Activated B cell treated with CpG ODN at 0.5 μM for 24 hours (primary cell): ENCODE measurements at places on chromosomes 3 and 15.
A peak's percentile ranks its signal among the peaks of the same experiment; 100 is the strongest.

DNA sequence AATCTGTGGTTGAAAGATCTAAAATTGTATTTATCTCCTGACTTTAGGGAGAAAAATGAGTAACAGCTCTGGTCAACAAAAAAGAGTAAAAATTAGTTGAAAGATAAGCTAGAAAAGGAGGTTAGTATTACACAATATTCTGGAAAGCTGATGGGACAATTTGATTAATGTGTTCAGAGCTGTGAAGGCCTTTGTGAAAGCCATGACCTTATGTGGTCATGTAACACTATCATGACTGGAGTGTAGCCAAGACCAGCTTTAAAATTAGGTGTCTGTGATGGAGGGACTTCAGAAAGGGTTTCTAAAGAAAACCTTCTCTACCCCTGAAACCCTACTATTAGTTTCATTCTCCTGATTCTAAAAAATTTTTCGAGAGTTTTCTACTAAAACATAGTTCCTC is 127.2 kb downstream of the NFKBIZ start:
- no peaks in the 10 kb centered on the region for H3K36me3 ChIP-seq
- H3K27ac ChIP-seq = no peak overlapping the region
- no peak for DNase-seq

DNA sequence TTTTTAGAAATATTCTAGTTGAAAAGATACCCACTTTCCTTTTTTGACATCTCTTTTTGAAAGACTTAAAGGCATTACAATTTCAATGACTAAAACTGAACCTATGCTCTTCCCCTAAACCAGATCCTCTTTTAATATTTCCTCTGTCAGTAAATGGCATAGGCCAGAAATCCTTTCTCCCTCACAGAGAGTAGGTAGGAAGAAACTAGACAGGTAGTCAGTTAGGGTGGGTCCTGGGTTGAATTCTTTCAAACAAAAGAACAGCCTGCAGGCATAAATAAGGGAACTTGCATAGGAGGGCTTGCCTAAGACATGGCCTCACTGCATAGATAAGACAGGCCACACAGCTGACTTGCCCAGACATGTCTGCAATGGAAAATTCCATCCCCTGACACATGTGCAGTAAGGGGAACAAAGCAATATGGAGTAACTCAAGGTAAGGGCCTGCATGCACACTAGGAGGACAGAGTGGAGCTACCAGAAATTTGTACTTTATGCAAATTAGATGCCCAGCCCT is 23.1 kb downstream of the PLSCR5 start:
- no peaks in the 10 kb centered on the region for H3K36me3 ChIP-seq
- H3K4me3 ChIP-seq = no peak overlapping the region
- no peaks in the 10 kb centered on the region for H3K27me3 ChIP-seq
- no peak overlapping the region for H3K27ac ChIP-seq
- no peak for DNase-seq

DNA sequence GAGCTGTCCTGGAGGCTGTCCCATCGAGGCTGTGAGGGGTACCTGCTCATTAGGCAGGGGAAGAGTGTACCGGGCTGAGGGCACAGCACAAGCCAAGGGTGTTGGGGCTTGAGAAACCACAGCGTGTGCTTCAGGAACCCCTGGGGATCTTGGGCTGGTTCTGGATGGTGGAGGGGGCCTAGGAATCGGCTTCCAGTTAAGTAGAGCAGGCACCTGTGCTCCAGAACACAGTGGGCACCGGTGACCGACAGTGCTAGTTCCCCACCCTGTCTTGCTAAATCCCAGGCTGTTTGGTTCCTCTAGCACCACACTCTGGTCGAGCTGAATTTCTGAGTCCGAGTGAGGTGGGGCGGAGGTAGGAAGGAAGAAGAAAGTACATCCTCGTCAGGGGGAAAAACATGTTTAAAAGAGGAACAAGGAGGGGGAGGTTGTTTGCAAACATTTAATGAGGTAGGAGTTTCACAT is 29.1 kb downstream of the SLC6A6 start:
- peak overlapping the region; percentile 94 for H3K27ac ChIP-seq
- peak; percentile 47 for DNase-seq
- H3K36me3 ChIP-seq = peaks cover 6% of the 10 kb centered on the region
- H3K27me3 ChIP-seq = no peaks in the 10 kb centered on the region

DNA sequence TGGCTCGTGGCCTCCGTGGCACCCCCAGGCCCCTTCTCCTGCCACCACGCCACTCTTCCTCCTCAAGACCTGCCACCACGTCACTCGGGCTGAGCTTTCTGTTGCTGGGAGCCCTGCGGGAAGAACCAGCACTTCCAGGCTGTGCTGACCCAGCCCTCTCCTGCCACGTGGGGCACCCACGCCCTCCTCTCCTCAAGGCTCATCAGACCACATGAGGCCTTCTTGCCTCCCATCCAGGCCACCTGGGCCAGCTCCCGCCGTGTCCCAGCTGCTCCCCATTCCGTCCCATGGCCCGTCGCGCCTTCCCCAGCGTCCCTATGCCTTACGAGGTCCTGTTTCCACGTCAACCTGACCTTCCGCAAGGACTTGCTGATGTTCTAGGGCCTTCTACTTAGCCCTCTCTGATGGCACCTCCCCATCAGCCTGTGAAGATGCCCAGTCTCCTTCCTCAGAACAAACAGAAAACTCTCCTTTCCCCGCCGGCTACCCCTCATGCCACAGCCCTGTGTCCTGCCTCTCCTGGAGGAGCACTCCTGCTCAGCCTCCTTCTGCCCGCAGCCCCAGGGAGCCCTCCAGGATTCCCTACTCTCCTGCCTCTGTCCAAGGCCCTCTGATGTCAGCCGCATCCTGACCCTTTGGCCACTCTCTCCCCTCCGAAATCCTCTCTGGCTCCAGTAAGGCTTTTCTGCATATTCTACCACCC is 71.1 kb upstream of the BLM start:
- H3K27ac ChIP-seq = no peak overlapping the region
- peaks cover 35% of the 10 kb centered on the region for H3K36me3 ChIP-seq
- H3K4me3 ChIP-seq = no peak overlapping the region
- H3K27me3 ChIP-seq = peaks cover 4% of the 10 kb centered on the region
- DNase-seq = no peak

DNA sequence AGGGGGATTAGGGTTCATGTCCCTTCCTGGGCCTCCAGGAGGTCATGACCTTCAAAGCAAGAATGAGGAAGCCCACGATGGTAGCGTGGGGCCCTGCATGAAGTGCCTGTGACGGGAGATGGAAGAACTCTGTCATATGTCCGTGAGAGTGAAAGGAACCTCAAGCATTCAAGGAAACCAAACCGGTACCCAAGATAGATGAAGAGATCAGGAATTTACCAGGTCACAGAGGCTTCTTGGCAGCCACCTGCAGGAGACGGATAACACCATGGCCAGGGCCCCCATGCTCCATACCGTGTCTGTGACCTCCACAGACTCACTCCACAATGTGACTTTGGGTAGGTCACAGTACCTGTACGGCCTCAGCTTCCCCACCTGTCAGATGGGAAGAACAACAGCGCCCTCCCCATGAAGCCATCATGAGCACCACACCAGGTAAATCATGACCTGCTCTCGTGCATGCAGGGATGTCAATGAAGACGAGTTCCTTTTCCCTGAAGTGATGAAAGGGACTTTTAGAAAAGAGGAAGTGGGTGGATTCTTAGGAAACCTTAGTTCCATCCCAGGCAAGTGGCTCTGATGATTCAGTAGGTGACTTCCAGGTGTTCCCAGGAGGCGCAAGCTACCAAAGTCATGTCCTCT is 23.3 kb upstream of the CYP11A1 start:
- peak overlapping the region; percentile 28 for H3K4me3 ChIP-seq
- no peak for DNase-seq
- H3K27ac ChIP-seq = peak overlapping the region; percentile 76
- H3K36me3 ChIP-seq = no peaks in the 10 kb centered on the region
- no peaks in the 10 kb centered on the region for H3K27me3 ChIP-seq

DNA sequence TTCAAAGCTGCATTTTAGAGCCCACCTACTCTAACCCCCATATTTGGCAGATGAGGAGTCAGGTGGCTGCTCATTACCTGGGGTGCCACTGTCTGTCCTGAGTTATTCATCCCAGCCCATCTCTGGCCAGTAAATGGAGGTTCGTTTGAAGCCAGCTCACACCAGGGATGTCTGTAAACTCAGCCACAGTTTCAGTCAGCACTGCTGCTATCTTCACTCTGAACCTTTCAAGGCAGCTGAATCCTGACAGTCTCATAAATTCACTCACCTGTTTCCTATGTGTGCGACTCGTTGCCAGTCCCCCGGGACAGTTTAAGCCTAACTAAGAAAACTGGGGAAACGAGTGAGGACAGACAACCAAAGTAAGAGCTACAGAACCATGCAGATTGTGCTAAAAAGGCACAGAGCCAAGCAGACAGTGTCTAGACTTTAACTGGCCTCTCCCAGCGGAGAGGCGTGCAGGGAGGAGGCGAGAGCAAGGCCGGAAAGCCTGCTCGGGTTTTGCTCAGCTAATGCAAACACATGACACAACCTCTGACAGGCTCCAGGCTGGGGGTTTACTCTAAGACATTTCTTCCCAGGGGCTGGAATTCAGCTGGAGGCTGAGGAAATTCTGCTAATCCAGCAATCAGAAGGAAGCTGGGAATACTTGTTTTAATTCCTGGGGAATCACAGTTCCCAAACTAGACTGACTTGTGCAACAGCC is 12.0 kb downstream of the FSTL1 start:
- H3K27ac ChIP-seq = no peak overlapping the region
- H3K27me3 ChIP-seq = peaks cover 6% of the 10 kb centered on the region
- no peaks in the 10 kb centered on the region for H3K36me3 ChIP-seq
- H3K4me3 ChIP-seq = no peak overlapping the region

- H3K4me1 ChIP-seq = no peaks in the 10 kb centered on the region
- no peak overlapping the region for H3K4me3 ChIP-seq
- H3K27ac ChIP-seq = no peak overlapping the region
- no peaks in the 10 kb centered on the region for H3K36me3 ChIP-seq
- no peak for DNase-seq
Observed at GRCh38 chr3:160921020-160921635, 165.1 kb downstream of the PPM1L start.

DNA sequence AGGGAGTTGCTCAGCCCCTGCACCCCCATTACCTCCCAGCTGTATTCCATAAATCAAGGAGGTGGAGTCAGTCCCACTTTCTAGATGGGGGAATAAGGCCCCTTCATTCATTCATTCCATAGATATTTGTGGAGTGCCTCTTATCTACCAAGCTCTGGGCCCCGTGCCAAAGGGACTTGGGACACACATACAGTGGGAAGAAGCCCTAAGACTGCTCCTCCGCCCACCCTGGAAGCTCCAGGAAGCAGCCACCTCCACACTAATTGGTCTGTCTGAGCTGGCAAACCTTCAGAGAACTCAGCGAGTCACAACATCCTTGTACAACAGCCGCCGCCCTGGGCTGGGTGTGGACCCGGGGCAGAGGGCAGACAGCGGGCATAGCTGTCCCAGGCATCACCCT is 6.4 kb downstream of the STRA6 start:
- H3K4me1 ChIP-seq = no peaks in the 10 kb centered on the region
- no peaks in the 10 kb centered on the region for H3K36me3 ChIP-seq
- no peak overlapping the region for H3K4me3 ChIP-seq
- no peak for DNase-seq

GRCh38 chr3:24513463-24513862 is 18.8 kb upstream of the THRB start:
- H3K4me3 ChIP-seq = no peak overlapping the region
- H3K4me1 ChIP-seq = peaks cover 4% of the 10 kb centered on the region
- peaks cover 12% of the 10 kb centered on the region for H3K27me3 ChIP-seq
- no peak for DNase-seq
- no peak overlapping the region for H3K27ac ChIP-seq

GRCh38 chr3:113560831-113561623 is 28.7 kb downstream of the SIDT1 start:
- H3K4me1 ChIP-seq = peaks cover 17% of the 10 kb centered on the region
- no peaks in the 10 kb centered on the region for H3K27me3 ChIP-seq
- peaks cover 30% of the 10 kb centered on the region for H3K36me3 ChIP-seq
- no peak overlapping the region for H3K4me3 ChIP-seq

DNA sequence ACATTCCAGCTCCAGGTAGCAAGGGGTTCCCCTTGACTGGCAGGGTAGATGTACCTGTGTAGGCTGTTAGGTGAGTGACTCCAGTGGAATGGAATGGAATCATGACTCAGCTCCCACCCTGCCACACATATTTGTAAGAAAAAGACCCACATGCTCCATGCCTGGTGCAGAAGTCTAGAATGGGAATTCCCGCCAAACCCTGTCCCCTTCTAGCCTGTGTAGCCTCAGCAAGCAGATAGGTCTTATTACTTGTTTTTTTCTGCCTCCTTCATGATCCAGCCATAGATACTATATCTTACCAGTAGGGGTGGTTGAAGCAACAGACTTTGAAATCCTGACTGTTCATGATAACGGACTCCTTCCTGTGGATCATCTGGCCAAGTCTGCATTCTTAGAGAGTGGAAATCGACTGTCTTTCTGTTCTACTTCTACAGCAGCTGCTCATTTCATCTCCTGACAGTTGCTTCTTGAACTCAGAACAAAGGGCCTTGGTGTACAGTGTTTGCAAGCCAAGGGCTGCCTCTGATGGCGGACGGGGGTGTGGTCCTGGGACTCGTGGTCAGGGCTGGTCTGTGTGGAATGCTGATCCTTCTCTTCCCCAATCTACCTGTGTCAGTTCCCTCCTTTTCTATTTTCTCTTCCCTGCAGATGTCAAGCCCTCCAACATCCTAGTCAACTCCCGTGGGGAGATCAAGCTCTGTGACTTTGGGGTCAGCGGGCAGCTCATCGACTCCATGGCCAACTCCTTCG is 16.3 kb downstream of the SNAPC5 start:
- no peak overlapping the region for H3K4me3 ChIP-seq
- peaks cover 48% of the 10 kb centered on the region for H3K36me3 ChIP-seq
- no peaks in the 10 kb centered on the region for H3K27me3 ChIP-seq
- DNase-seq = no peak
- H3K4me1 ChIP-seq = no peaks in the 10 kb centered on the region

- no peaks in the 10 kb centered on the region for H3K36me3 ChIP-seq
- H3K4me3 ChIP-seq = no peak overlapping the region
- peaks cover 7% of the 10 kb centered on the region for H3K4me1 ChIP-seq
Observed at GRCh38 chr3:112605285-112605684, 35.7 kb downstream of the CCDC80 start.

GRCh38 chr3:72597756-72598195 is 250.5 kb downstream of the SHQ1 start:
- peaks cover 26% of the 10 kb centered on the region for H3K27me3 ChIP-seq
- no peak for DNase-seq
- no peak overlapping the region for H3K4me3 ChIP-seq
- no peak overlapping the region for H3K27ac ChIP-seq
- no peaks in the 10 kb centered on the region for H3K36me3 ChIP-seq
